Motor neuron (in vitro differentiated cells): ENCODE measurements at places on chromosomes 7 and 10.
A peak's percentile ranks its signal among the peaks of the same experiment; 100 is the strongest.

DNA sequence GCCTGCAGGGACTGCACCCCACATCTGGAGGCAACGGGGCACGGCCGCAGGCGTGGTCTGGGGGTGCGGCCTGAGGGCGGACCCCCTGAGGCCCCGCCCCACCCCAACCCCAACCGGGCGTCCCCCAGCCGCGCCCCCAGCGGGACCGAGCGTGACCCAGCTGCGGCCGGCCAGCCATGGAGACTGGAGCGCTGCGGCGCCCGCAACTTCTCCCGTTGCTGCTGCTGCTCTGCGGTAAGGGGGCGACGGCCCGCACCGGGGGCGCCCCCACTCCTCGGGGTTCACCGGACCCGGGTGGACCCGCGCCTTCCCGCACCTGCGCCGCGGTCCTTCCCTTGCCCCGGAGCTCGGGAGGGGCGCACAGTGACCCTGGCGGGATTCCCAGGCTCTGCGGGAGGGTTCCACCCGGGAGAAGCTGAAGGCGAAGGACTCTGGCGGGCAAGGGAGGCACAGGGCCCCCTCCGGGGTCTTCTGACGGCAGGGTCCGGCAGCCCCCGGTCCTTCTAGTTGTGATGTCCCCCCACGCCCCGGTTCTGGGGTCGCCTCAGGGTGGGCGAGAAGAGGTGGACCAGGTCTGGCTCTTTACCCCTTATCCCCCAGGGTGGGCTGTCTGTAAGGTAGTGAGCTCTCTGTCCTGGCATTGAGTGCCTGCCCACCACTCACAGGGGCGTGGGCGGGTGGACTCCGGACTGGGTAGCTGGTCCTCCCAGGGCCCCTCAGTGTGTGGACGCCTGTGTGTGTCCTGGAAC lies at the start of gene RAMP3:
RAMP3 (plus strand) TSS at position 139 of the 749 bp plus-strand sequence; CDS start at position 177, 38 bp downstream.
- peak; percentile 57 for ATAC-seq

DNA sequence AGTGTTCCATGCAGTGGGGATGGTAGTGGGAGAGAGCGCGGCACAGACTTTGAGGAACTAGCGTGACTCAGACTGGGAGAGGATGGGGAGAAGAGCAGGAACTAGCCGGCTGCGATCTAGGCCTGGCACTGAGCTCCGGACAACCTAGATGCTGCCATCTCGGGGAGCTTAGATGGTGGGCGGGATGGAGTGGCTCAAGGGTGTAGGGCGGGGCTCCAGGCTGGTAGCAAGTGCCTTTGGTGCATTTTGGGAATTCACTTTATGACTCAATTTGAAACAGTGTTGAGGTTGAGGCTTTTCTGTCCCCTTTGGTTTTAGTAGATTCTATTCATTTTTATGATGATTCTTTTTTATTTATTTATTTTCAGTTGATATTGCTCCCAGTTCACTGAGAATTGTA lies 185.3 kb upstream of the GPR26 start:
- ATAC-seq, result no peak

- ATAC-seq, result no peak
Observed at GRCh38 chr7:44408596-44408995, 81.9 kb downstream of the NUDCD3 start.

DNA sequence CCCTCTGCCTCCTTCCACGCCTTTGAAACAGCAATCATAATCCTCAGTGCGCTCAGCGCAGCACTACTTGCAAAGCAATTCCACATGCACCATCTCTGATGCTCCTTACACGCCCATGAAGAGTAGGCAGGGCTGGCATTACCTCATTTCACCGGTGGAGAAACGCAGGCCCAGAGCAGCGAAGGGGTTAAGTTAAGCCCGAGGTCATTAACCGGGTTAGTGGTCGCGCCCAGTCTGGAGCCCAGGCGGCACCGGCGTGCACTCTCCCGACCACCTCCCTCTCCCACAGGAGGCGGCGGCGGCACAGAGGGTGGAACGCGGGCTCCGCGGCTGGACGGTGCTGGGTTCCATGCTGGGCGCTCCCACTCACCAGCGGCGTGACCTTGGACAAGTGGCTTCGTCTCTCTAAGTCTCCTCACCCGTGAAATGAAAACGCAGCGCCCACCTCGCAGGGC lies 515 bp downstream of the FASTK start:
- peak; percentile 10 for ATAC-seq

GRCh38 chr10:3714967-3715366 lies 70.0 kb downstream of the KLF6 start:
- ATAC-seq, result no peak

DNA sequence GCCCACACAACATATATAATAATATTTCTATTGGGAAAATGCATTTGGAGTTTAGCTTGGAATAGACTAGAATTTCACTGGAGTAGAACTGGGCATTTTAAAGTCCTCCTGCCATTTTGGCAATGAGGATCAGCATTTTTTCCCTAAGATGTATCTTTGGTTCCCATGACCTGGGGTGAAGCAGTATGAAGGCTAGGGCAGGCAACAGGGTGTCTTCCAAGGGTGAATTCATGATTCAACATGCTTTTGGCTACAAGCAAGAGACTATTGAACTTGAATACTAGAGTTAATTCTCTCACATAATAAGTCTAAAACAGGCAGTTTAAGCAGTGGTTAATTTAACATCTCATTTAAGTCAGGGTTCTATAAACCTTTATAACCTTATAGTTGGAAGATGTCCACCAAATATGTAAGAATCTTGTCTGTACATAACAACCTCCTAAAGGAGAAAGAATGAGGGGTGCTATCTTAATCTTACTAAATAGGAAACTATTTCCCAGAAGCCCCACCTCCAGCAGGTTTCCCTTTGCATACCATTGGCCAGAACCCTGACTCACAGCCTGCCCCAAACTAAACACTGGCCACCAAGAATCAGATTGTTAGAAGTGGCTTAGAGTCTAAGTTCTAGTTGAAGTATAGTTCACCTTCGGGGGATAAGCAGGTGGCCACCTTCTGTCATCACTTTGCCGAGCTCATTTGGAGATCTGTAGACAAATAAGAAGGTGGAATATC lies 96.0 kb upstream of the PRPS1L1 start:
- no peak for ATAC-seq

DNA sequence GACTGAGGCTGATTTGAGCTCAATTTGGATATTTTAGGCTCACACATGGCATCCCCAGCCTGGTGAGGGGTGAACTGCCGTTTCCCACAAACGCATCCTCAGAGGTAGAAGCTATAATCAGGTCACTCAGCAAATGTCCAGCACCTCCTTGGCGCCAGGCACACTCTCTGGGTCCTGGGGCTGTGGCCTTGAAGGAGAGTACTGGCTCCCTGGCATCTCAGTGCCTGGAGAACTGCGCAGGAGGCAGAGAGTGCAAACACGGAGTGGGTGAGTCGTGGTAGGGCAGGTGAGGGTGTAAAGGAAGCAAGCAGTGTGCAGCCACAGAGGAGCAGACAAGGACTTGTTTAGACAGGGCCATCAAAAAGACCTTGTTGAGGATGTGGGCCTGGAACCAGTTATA lies 224.0 kb upstream of the ZNF32 start:
- ATAC-seq, result no peak

GRCh38 chr10:120382360-120382759 lies 74.7 kb upstream of the PLPP4 start:
- ATAC-seq, result no peak

- ATAC-seq, result no peak
Observed at GRCh38 chr7:29385214-29385814, 178.3 kb upstream of the PRR15 start.

DNA sequence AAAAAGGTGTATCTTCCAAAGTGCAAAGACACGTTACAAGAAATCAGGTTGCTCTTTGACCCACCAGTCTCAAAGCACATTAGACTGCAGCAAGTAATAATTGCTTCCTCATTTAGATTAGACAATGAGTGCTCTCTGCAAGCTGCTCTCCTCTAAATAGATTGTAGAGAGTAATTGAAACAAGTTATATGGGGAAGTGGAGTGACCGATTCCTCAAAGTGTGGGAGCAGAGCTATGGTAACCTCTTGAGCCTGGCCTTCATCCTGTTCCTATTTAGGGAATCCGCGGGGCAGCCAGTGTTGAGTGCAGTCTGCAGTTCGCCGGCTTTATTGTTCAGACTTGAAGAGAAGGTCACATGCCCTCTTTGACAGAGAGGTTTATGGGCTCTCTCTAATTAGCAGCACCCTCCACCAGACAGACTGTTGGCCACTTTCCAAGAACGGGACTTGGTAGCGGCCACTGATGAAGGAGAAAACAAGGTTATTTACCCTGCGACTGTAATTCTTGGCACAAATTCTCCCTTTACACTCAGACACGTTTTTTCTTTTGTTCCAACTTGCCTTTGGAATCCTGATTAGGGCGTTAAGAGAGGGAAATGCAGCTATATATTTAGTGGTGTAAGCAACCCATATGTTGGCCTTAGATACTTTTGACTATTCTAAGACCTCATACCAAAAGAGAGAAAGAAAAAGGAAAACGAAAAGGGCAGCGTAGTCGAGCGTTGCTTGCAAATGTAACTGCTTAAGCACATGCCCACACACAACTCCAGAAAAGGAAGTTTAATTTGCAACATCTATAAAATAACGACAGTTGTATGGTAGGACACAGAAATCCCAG lies 107.5 kb downstream of the REEP3 start:
- peak; percentile 33 for ATAC-seq

DNA sequence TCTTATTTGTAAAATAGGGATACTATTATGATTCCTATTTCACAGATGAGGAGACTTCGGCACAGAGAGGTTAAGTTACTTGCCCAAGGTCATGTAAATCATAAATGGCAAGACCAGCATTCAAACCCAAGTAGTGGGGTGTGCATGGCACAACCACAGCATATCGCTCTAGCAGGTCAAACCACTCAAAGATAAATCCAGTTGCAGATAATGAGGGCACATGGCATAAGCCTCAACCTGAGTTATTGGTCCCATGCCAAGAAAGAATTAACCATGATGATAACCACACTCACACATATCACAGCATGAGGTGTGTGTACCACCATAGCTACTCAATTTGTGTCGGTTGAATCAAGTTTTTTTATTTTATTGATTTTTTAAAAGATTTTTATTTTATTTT lies 180.5 kb downstream of the CREB5 start:
- no peak for ATAC-seq

DNA sequence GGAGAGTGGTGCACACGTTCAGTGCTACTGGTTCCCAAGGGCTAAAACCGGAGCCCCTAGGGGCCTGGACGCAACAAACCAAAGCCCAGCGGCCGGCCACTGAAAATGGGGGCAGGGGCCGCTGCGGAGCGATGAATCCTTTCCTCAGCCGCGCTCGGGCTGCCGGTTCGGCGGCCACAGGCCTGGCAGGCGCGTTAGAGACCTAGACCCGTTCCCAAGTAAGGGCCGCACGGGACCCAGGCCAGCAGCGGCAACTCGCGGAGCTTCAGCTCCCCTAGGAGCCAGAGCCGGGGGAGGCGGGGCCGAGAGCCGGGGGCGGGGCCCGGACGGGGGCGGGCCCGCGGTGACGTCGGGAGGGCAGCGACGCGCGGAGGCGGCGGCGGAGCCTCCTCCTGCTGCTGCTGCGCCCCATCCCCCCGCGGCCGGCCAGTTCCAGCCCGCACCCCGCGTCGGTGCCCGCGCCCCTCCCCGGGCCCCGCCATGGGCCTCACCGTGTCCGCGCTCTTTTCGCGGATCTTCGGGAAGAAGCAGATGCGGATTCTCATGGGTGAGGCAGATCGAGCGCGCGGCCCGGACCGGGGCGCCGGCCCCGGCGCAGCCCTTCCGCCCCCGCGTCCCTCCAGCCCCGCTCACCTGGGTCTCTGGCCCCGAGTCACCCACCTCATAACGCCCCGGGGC lies at the start of gene ARF5:
ARF5 (plus strand) TSS at position 393 of the 678 bp plus-strand sequence; CDS start at position 481, 88 bp downstream.
- ATAC-seq, result peak; percentile 82

DNA sequence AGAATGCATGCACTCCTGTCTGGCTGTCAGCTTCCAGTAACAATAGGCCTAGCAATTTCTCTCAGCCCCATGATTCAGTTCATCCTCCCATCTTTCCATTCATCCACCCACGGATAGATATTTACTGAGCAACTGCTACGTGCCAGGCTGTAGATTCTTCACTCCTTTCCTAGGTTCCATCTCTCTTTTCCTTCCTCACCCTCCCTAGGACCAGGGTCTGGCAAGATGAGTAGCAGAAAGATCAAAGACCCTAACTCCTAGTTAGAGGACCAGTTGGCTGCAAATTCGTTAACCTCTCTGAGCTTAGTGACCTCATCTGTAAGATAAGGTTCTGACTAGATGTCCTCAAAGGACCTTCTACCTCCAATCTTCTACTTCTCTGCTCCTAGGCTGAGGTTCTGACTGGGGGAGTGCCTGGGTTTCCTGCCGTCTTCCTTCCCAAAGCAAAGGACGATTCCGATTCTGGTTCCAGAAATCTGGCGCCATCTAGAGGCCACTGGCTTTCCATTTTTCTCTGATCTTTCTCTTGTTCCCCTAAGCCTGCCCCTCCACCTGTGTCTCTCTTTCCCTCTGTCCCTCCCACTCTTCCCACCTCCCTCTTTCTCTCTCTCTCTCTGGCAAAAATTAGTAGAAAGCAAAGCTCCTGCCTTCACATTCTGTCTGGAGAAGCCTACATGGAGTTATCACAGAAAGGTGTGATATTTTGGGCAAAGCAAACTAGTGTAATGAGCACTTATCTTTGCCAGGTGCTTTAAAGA lies 26.2 kb downstream of the TBATA start:
- ATAC-seq, result peak; percentile 28

DNA sequence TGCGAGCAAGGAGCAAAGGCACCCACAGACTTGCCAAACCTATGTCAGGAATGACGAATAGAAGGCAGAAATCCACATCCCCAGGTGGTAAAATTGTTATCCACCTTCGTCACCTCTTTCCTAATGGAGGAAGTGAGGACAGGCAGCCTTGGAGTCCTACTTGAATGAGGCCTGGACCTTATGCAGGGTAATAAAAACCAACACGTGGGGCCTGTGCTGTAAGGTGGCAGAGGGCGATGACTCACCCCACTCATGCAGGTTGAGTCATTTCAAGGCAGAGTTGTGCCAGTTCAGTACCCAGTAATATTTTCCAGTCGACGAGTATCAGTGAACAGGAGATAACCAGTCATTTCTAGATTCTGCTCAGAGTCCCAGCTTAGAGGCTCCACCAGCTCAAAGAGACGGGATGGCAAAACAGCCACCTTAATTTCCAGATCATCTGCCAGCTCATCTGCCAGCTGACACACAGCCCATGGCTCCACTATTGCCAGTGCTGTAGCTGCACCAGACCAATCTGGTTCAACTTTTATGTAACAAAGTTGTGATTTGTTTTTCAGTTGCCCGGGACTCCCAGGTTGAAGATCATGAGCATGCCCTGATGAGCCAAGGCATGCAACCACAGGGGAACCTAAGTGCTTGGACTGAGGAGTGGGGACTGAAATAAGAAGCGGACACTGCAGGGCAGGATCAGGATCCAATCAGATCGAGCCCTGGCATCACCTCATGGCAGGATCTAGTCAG lies 176.2 kb upstream of the ITGB1 start:
- peak; percentile 71 for ATAC-seq

DNA sequence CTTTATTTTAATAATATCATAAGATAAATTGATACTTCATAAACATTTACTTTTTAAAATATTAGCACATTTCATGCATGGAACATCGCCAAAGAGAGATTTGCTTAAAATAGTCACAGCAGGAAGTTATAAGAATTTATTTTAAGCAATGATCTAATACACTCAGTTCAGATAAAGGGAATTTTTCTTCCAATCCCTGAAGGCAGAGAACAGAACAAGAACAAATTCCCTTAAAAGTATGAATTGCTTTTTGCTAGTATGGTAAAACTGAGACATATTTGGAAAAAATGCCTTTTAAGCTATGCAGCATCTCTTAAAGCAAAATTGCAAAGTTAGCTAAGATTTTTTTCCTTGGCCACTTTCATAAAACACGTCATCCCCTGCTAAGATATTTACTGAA lies 91.0 kb downstream of the SEMA3D start:
- no peak for ATAC-seq

- peak; percentile 80 for ATAC-seq
Observed at GRCh38 chr10:58017719-58018367, 249.9 kb downstream of the IPMK start.
